ENCODE measurements at places on chromosomes 6 and 20. TPM values are rescaled to one million over a fixed set of nuclear protein-coding genes. Genes with fewer than 3 reads are reported as not detected.

DNA sequence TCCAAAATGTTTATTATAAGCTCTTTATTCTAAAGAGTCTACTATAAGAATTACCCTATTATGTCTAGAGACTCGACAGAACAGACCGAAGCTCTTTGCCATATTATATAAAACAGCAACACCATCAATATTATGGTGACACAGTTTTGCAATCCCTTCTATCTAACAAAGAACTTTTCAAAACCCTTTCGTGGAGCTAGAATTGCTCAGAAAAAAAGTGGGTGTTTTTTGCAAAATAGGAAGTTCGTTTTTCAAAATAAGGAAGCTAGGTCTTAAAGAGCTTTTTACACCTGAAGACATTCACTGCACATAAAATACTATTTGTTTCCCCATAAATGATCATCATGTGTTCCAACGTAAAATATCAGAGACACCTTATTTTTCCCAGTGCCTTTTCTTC is 240.0 kb downstream of the FOXC1 start:
- no peak for DNase-seq

GRCh38 chr6:76124018-76124417 is 51.6 kb upstream of the IMPG1 start:
- DNase-seq = no peak

The RAB23 gene
- total RNA-seq = 193 TPM

DNA sequence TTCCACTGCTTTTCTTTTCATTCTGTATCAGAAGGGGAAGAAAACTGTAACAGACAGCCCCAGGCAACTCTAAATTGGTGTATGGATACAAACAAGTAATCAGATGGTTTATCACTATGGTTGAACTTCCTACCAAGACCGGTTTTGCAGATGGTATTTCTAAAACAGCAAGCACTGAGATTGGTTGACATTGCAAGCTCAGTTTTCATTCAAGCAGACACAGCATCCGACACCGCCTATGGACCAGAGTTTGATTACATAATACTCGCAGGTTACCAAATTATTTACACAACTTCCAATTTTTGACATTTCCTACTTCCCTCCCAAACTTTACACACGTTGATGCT is 209.9 kb downstream of the ALDH8A1 start:
- DNase-seq = no peak

- no peak for DNase-seq
These were observed 299.7 kb downstream of the QKI start for GRCh38 chr6:163714179-163714578.

DNA sequence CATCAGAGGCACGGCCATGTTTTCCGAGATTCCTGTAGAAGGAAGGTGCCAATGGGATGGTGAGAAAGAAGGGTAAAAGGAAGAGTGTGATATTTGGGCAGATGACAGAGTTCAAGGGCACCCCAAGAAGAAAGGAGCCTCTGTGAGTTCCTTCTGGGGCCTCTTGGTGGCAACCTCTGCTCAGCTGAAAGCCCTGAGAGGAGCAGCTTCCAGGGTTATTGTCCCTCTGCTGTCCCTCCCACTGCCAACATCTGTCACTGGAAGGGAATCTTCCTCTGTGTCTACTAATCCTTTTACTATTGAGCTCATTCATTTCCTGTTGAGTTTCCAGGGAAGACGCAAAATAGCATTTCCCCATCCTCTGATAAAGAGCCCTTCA is 40.0 kb upstream of the KCNK16 start:
- no peak for DNase-seq

DNA sequence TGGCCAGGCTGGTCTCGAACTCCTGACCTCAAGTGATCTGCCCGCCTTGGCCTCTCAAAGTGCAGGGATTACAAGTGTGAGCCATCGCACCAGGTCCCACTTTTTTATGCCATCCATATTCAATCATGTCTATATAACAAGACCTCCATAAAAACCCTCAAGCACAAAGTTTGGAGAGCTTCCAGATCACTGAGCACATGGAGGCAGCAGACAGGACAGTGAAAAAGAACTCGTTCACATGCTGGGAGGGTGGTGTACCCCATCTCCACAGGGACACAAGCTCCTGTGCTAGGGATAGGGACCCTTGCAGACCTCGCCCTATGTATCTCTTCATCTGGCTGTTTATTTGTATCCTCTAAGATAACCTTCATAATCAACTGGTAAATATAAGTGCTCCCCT is 30.3 kb downstream of the KIF13A start:
- DNase-seq = no peak

GRCh38 chr6:117449549-117450439 is 24.1 kb upstream of the ROS1 start:
- DNase-seq = peak; percentile 39

The PRRC2A gene
- 53.7 TPM for total RNA-seq

DNA sequence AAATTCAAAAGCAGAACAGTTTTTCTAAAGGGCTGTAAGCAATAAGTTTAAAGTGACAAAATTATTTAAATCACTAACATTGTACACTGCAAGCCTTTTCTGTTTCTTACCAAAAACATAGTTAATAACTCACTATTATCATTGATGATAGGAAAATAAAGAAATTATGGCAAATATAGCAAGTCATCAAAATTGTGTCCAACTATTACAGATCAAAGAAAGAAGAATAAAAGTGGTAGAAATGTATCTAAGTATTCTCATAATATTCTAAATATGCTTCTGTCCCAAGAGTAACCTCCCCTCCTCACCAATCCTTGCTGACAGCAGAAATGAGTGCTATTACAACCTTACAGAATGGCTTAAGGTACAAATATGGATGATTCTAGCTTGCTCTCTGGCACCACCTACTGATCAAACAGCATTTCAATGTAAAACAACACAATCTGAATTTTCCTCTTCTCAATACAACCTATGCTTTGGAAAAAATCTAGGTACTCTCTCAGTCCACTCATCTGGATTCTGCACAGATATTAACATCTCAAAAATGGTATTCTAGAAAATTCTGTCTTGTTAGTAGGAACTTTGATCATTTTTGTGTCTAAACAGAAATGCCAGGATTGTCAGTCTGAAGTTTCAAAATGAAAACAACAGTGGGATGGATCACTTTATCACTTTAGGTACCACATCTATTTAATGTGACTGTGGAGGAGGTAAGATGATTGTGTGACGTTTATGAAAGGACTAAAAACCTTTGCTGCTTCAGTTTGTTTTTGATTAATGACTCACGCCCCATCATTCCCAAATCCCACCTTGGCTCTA is 40.9 kb downstream of the ZFP64 start:
- peak; percentile 6 for DNase-seq

GRCh38 chr20:59571551-59572314 is 32.6 kb upstream of the PHACTR3 start:
- peak; percentile 17 for DNase-seq

The CARMIL1 gene
- total RNA-seq = 26.5 TPM

- DNase-seq = no peak
These were observed 708.7 kb downstream of the UTRN start for GRCh38 chr6:144993870-144994269.

The MAP3K5 gene
- total RNA-seq = 19.4 TPM

- no peak for DNase-seq
These were observed 13.3 kb downstream of the VAPB start for GRCh38 chr20:58402305-58402704.

The MYMX gene
- not detected for total RNA-seq

The BPI gene
- total RNA-seq = 0.32 TPM

The PACRG gene
- 5.6 TPM for total RNA-seq

DNA sequence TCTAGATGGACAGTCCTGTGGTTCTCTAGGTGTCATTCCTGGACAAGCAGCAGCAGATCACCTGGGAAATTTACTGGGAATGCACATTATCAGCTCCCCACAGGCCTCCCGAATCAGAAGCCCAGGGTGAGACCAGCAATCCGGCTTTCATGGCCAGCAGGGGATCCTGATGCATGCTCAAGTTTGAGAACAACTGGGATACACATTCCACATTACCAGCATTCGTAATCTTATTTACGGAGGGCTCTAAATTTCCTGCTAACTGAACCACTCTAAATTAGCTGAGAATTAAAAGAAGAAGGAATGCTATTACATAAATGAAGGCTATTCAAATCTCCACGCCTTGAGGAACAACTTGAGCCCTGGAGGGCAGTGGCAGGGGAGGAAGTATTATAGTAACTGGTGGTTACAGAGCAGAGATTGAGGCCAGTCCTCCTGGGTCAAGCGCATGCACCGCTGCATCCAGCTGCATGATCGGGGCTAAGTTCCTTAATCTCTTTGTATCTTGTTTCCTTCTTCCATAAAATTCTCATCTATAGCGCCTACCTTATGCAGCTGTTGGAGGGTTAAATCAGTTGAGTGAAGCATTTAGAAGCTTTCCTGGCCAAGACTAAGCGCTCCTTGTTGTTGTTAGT is 403.7 kb downstream of the CDH26 start:
- DNase-seq = no peak

DNA sequence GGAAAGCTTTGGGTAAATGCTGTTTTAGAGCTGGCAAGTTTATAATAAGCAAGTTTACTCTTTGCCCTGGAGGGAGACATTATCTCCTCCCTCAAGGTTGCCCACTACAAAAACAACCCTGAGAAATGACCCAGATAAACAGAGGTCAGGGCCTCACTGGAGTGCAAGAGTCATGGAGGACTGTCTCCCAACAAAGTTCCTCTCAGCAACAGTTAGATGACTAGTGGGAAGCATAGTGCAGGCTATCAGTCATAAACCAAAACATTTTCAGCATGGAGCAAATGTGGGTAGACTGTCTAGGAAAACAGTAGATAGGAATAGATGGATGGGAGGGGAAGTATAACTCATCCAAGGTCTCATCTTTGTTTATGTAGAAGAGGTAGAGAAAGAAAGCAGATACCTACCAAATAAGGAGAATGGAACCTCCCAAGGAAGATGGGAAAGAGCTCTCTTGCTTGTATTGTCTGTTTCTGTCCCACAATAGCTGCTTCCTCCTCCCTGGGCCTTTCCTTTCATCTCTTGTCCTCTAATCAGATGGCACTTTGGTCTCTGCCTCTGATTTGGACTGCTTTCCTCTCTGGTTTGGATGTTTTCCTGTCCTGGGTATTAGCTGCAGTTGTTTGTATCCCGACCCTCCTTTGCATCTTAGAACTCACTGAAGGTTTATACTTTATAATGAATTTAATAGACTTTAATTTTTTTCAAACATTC is 95.4 kb downstream of the WASF1 start:
- DNase-seq = no peak

The B3GALT4 gene
- 8.0 TPM for total RNA-seq

DNA sequence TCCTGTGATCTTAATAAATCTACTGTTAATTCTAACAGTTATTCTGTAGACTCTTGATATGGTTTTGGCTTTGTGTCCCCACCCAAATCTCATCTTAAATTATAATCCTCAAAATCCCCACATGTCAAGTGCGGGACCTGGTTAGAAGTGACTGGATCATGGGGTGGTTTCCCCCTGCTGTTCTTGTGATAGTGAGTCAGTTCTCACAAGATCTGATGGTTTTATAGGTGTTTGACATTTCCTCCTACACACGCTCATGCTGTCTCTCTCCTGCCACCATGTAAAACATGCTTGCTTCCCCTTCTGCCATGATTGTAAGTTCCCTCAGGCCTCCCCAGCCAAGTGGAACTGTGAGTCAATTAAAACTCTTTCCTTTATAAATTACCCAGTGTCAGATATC is 10.5 kb upstream of the EPB41L2 start:
- no peak for DNase-seq

The NOX3 gene
- not detected for total RNA-seq

GRCh38 chr20:45704969-45705637 is at the start of gene WFDC10B:
Gene WFDC10B, minus strand, starts transcription at chr20:45705019. Its CDS starts 19,027 bp downstream, at chr20:45685992.
- DNase-seq = no peak

- no peak for DNase-seq
These were observed 228.6 kb downstream of the TBC1D7 start for GRCh38 chr6:13099771-13100170.

The PRRT1 gene
- 0.42 TPM for total RNA-seq

The MUCL3 gene
- not detected for total RNA-seq

- DNase-seq = no peak
These were observed 53.6 kb downstream of the CDH26 start for GRCh38 chr20:60011512-60012507.

The TMEM151B gene
- total RNA-seq = 0.48 TPM

- DNase-seq = no peak
These were observed 42.9 kb downstream of the ZFAND3 start for GRCh38 chr6:37862430-37862829.

The CST2 gene
- total RNA-seq = not detected

DNA sequence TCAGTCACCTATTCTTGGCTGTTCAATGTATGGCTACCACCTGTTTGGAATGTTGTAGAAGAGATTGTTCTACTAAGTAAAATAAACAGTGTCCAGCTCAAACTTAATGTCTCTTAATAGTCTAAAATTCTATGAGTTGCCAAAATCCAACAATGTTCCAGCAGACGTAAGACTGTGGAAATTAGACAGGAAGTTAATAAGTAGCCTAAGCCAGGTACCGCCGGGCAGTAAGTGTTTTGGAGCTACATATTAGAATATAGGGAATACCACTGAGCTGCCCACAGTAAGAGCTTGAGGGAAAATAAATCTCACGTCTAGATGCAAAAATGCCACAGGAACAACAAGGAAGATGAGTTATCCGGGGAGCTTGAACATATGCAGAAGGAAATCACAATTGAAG is 7.8 kb upstream of the MANEA start:
- no peak for DNase-seq

DNA sequence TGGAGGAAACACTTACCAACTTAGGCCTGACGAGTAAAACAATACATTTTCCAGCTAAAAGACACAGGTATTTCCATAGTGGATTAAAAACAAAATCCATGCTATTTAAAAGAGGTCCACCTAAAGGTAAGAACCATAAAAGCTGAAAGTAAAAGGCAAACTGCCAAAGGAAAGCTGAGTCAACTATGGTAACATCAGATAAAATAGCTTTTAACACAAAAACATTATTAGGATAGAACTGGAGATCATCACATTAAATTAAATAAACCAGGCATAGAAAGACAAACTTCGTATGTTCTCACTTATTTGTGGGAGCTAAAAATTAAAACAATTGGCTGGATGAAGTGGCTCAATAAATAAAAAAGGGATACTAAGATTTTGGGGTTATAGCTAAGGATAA is 166.8 kb upstream of the SLC22A16 start:
- DNase-seq = no peak

GRCh38 chr6:72716916-72717315 is 95.1 kb downstream of the KCNQ5 start:
- no peak for DNase-seq

The PAK5 gene
- total RNA-seq = 0.48 TPM

DNA sequence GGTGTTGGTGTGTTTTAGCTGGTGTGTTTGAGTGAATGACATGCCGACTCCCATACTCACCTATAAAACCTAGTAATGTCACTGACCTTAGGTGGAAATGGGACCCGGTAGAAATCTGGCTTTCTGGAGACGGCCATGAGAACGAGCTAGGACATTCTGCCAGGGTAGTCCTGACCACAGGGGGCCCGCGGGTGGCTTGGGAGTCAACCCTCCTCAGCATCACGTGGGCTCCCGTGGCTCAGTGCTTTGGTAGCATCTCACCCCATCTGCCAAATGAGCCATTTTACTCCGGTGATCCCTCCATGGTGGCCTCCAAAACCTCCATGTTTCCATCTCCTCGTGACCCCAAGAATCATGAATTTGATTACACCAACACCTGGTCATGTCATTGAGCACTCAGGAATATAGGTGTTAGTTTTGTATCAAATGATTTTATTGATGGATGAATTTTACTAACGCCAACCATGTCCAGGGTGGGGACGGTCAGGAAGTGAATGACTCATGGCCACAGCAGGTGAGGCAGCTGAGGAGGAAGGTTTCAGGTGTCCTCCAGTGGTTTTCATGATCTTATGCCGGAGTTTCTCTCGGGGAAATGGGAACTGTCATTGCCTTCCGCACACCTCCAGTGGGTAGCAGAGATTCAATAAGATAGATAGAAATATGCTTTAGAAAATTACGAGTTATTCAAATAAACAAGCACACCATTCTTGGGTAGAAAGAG is 195.0 kb downstream of the SYNDIG1 start:
- no peak for DNase-seq
